ENCODE measurements at places on chromosomes 2 and 18.

DNA sequence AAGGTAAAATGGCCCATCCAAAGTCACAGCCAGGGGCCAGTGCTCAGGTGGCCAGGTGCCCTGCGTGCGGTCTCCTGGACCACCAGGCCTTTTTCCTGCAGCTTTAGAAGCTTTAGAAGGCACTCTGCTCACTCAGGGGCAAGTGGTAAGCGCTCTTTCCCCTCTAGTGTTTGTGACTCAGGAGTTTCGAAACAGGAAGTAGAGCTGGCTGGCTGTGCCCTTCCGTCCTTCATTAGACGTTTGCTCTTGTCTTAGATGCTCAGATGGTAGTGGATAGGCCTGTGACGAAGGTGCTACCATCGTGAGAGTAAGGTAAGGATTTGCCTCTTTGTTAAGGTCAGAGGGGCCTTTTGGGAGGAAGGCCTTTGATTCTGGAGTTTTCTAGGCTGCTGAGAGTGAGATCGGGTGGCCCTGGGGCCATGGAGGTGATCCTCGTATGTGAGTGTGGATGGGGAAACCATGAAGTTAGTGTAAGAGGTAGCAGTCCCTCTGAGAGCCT is at the start of gene CASP8:
CASP8 (plus strand) TSS at position 235 of the 499 bp plus-strand sequence. CDS start 5,951 bp downstream, outside the sequence.
- no peak for DNase-seq

DNA sequence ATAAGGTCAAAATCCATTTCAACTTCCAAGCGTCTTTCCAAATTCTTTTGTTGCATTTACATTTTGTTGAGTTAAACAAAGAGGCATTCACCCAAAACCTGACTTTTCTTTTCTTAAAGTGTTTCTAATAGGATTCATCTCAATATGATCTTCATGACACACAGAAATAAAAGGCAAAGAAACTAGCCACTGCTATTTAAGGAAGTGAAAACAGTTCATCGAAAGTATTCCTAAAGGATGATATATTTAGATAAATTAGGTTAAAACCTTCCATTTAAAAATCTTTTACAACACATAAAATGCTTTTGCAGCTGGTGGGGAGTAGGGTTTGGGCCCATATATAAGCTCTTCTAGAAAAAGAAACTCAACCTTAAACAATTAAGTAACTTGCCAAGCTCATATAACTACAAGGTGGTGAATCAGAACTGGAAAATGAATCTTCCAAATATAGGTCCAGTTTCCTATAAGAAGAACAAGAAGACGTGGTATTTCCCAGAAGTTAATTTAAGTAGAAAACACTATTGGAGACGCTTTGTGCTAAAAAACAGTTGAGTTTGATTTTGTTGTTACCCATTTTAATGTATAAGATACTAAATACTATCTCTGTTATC is 336.0 kb upstream of the HNRNPA3 start:
- no peak for DNase-seq

GRCh38 chr2:237763812-237764211 is 34.8 kb upstream of the RBM44 start:
- no peak for DNase-seq

- no peak for DNase-seq
Observed at GRCh38 chr2:236982693-236983455, 102.8 kb upstream of the COPS8 start.

DNA sequence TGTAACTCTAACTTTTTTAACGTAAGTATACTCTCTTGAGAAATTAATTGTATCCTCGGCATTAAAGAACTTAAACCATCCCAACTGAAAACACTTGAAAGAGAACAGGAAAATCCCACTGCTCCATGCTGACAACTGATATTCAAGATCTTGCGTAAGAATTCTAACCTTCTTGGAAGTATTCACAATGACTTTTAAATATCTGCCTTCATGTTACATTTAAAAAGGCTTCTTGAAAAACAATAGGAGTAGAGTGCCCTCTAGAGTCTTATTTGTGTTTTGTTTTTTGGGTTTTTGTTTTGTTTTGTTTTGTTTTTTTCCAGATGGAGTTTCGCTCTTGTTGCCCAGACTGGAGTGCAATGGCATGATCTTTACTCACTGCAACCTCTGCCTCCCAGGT is 65.4 kb upstream of the DNAJC10 start:
- DNase-seq, result no peak

DNA sequence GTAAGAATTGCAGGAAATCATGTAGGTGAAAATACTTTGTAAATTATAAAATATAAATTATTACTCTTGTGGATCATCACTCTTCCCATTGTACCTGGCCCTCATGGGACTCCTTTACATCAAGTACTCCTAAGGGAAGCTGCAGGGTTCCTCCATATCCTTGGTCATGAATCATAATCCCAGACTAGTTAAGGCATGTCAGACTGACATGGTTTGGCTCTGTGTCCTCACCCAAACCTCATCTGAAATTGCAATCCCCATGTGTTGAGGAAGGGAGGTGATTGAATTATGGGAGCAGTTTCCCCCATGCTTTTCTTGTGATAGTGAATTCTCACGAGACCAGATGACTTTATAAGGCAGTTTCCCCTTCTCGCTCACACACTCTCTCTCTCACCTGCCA is 77.1 kb downstream of the CMPK2 start:
- no peak for DNase-seq

- no peak for DNase-seq
Observed at GRCh38 chr18:23238152-23238531, 102.9 kb downstream of the CABLES1 start.

DNA sequence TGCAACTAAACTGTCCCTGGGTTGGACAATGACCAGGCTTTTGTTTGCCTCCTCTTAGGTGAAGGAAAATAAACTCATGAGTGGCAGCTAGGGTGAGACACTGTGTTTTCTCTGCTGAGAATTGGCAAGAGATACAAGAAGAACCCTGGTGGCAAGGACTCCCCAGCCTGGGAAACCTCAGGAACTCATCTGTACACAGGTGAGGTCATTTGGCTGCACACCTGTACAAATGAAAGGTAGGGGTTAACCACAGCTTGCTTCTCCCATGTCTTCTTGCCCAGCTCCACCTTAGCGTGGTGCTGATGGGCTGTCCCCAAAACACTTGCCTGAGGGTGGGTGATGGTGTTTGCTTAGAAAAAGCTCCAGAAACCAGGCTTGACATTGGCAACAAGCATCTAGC is 97.2 kb upstream of the FAM136A start:
- no peak for DNase-seq

DNA sequence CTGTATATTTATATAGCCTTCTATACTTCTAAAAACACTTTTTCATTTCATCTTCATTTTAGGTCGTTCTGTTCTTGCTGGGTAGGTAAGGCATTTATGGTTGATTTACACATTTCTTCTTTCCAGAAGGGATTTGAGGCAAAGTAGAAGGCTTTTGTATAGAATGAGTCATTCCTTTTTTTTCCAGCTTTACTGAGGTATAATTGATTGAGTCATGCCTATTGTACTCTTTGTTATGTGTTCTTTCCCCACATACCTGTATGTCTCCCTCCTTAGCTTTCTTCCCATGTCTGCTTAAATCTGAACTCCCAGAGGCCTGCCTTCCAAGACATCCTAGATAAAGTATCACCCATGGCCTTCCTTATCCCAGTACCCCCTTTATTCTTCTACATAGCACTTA is 4.8 kb upstream of the CDC42EP3 start:
- DNase-seq, result no peak

DNA sequence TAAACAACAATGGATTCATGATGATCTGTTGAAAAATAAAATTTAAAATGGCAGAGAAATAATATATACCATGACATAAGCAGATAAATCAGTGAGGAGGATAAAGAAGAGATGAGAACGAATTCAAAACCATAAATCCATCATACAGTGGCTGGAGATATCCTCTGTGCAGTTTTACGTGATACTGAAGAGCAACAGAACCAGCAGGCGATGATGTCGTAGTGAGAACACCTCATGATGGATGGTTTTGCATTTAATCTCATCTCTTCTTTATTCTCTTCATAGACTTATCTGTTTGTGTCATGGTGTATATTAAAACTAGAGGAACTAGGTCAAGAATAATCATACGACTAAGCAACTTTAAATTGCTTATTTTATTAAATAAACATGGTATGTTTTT is 56.3 kb downstream of the TNFRSF11A start:
- DNase-seq, result no peak

DNA sequence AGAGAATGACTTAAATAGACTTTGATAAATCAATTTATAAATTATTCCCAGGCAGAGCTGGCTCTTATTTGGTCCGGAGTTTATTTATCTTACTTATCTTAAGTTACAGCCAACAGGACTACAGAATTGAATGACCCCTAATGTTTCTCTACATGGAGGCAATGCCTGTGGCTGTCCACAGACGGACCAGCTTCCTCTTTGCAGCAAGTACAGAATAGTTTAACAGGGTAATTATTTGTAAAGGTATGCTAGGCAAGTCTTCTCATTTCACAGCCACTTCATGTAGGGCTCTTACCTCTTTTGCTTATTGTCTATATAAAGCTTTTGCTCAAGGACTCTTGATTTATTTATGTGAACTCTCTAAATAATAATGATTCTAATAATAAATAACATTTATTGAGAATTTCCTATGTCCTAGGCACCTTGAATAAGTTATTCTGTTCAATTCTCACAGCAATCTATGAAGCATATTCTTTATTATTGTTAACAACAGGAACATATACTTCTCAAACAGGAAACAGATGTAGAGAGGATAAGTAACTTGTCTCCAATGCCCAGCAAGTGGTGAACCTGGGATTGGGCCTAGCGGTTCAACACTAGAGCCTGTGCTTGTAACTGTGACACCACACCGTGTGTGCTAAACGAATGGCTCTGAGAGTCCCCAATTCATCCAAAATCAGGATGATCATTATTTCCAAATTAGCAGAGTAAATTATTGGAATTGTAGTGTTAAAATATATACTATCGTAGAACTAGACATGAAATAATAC is 58.8 kb upstream of the NXPH2 start:
- DNase-seq, result no peak

DNA sequence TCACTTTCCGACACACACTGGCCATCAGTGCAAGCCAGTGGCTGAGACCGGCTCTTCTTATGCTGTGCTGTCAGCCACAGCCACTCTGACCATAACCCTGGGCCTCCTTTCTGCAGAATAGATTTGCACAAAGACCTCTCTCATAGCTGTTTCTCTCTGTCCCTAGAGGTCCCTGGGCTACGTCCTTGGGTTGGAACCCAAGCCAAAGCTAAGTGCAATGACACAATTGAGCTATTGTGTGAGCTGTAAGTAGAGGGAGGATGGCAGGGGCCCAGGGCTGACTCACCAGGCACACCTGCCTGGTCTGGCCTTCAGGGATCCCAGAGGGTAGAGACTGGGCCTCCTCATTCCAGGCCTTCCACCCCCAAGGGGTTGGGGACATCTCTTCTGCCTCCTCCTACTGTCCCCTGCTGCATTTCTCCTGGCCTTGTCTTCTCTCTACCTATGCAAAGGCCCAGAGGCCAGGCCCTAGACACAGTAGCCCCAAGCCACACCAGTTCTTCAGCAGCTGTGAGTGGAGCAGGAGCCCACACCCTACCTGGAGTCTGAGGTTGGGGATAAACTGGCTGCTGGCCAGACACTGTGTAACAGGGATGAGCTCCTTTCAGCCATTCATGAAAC is 174.6 kb downstream of the NCK2 start:
- DNase-seq, result no peak

DNA sequence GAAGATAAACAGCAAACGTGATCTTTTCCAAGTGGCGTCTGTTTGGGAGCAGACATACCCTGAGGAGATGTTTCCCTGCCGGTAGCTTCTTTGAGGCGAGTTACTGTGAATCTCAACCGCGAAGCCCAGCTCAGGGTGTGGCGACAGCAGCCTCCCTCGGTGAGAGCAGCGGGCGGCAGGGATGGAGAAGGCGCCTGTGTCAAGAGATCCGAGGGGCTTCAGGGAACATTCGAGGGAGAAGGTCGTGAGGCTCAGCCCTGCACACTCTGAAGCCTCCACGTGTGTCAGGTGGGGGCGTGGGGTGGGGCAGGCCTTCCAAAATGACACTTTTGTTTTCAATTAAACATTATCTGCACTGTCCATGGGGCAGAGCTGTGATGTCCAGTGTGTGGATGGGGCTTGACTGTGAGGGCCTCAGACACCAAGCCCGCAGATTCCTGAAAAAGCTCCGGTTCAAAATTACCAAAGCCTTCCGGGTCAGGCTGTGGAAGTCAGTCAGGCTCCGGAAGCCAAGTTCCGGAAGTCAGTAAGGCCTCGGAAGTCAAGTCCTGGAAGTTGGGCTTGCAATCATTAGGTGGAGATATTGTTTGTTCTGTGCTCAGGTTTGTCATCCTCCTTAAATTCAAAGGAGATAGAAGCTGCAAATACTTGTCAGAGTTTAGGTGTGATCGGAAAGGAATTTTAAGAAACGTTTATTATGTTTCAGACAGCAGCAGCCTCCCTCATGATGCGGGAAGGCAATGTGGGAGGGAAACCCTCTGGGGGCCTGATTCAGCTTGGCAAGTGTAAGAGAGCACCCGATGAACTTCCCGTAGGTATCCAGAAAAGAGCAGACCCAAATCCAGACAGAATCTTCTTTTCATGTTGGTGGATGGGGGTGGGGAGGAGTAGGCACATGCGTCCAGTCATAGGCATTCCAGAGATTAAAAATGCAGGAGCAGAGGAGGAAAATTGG is 20.7 kb downstream of the SMIM21 start:
- DNase-seq, result no peak

DNA sequence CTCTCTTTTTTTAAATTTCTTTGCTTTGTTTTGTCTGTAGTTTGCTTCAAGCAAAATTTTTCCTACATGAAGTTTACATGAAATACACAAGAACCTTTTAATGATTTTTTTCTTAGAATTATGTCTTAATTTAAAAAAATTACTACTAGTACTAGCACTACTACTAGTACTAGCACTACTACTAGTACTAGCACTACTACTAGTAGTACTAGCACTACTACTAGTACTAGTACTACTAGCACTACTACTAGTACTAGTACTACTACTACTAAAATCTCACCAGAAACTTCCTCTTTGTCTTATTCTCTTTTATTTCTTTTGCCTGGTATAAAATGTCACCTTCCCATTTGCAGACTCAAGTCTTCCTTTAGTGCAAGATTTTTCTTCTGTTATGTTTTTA is 71.1 kb downstream of the PTH2R start:
- DNase-seq, result no peak

DNA sequence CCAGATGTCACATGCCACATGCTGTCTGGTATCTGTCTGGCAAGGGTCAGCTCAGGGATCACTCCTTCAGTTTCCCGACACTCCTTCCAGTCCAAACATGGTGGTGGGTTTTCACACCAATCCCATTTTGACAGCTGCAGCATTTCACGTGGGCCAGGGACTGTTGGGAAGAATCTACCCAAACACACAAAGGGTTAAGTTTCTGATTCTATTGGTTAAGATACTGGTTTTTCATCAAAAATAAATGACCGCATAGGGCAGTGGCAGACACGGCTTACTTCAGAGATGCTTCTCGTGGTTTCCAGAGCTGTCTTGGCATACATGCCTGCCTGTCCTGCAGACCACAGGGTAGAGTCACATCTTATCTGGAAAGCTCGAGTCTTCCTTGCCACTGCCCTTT is 79.7 kb downstream of the PSMG2 start:
- DNase-seq, result no peak
